ENCODE measurements at places on chromosomes 3 and 15. TPM values are rescaled to one million over a fixed set of nuclear protein-coding genes. Genes with fewer than 3 reads are reported as not detected.
A peak's percentile ranks its signal among the peaks of the same experiment; 100 is the strongest.

MYLK gene
- total RNA-seq, result 0.72 TPM

GOLGA8S gene
- 0.09 TPM for total RNA-seq

RTP4 gene
- 0.90 TPM for total RNA-seq

CHRFAM7A gene
- total RNA-seq, result not detected

ARGFX gene
- not detected for total RNA-seq

DNA sequence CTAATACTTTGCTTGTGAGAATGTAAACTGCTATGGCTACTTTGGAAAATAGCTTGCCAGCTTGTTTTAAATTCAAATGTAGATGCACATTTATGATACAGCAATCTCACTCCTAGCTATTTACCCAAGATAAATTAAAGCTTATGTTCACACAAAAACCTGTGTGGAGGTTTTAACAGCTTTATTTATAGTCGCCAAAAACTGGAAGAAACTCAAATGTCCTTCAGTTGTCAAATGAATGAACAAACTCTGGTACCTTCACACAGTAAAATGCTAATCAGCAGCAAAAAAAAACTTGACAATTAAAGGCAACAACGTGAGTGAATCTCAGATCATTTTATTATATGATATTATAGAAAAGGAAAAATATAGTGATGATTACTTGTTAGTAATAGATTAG lies 248.6 kb upstream of the NECTIN3 start:
- H3K4me1 ChIP-seq, result no peaks in the 10 kb centered on the region
- no peaks in the 10 kb centered on the region for H3K27me3 ChIP-seq
- no peak overlapping the region for H3K27ac ChIP-seq

GRCh38 chr3:197125636-197126035 lies 96.0 kb upstream of the MELTF start:
- no peaks in the 10 kb centered on the region for H3K4me1 ChIP-seq
- H3K4me3 ChIP-seq, result no peak overlapping the region
- no peaks in the 10 kb centered on the region for H3K27me3 ChIP-seq
- no peak overlapping the region for H3K27ac ChIP-seq

GRCh38 chr15:73485372-73485771 lies 42.4 kb downstream of the REC114 start:
- H3K36me3 ChIP-seq, result no peaks in the 10 kb centered on the region
- no peaks in the 10 kb centered on the region for H3K27me3 ChIP-seq
- DNase-seq, result no peak
- peaks cover 16% of the 10 kb centered on the region for H3K4me1 ChIP-seq
- H3K27ac ChIP-seq, result no peak overlapping the region
- H3K4me3 ChIP-seq, result no peak overlapping the region

- no peaks in the 10 kb centered on the region for H3K36me3 ChIP-seq
- H3K27me3 ChIP-seq, result no peaks in the 10 kb centered on the region
- no peaks in the 10 kb centered on the region for H3K4me1 ChIP-seq
- no peak for DNase-seq
Measured at GRCh38 chr15:29970402-29970695, 112.4 kb upstream of the GOLGA8J start.

DNA sequence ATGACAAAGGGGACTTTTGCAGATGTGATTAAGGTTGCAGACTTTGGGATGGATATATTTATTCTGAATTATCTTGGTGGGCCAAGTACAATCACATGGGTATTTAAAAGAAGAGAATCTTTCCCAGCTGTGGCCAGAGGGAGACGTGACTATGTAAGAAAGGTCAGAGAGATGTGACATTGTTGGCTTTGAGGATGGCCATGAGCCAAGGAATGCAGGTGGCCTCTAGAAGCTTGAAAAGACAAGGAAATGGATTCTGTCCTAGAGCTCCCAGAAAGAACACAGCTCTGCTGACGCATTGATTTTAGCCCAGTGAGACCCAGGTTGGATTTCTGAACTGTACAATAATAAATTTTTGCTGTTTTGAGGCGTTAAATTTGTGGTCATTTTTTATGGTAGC lies 616.0 kb upstream of the TBL1XR1 start:
- H3K36me3 ChIP-seq, result peaks cover 6% of the 10 kb centered on the region
- peak; percentile 80 for DNase-seq
- no peaks in the 10 kb centered on the region for H3K27me3 ChIP-seq
- H3K27ac ChIP-seq, result no peak overlapping the region
- H3K4me1 ChIP-seq, result peaks cover 61% of the 10 kb centered on the region
- no peak overlapping the region for H3K4me3 ChIP-seq

DNA sequence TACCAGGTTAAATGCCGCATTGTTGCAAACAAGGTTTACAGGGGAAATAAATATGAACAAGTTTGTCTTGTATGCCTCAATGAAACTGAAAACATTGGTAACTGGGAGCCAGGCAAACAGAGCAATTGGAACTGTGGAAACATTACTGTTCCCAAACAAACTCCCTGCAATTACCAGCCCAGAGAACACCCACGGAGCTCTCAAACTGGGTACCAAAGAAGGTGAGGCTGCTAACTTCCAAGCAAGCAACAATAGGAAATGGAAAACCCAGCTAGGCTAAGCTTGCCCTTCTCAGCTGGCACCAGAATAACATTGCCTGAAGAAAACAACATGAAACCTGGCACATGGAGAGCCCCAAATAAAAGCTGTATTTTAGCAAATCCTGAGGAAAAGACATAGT lies 218.9 kb upstream of the THRB start:
- no peak overlapping the region for H3K27ac ChIP-seq
- no peaks in the 10 kb centered on the region for H3K27me3 ChIP-seq
- no peak overlapping the region for H3K4me3 ChIP-seq
- no peak for DNase-seq
- no peaks in the 10 kb centered on the region for H3K4me1 ChIP-seq

GRCh38 chr3:4615750-4616149 lies 122.6 kb downstream of the ITPR1 start:
- no peak for DNase-seq
- no peaks in the 10 kb centered on the region for H3K36me3 ChIP-seq
- no peak overlapping the region for H3K4me3 ChIP-seq
- H3K4me1 ChIP-seq, result no peaks in the 10 kb centered on the region
- H3K27me3 ChIP-seq, result no peaks in the 10 kb centered on the region
- no peak overlapping the region for H3K27ac ChIP-seq

DNA sequence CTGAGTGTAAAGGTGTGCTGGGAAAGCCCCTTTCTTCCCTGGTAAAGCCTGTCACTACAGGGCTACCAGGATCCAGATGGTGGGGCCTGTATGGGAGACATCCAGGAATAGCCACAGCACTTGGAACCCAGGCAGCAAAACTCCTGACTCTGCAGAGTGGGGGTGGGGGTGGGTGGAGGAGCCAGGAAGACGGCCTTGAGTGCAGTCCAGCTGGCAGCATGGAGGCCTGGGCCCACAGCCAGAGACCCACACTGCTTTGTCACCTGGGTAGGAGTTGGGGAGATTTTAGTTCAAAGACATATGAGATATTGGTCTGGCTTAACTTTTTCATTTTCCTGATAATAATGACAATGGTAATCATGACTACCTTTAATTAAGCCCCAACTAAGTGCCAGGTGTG lies 116.7 kb upstream of the MRPS22 start:
- no peak overlapping the region for H3K4me3 ChIP-seq
- no peak overlapping the region for H3K27ac ChIP-seq
- H3K27me3 ChIP-seq, result no peaks in the 10 kb centered on the region
- no peak for DNase-seq
- H3K36me3 ChIP-seq, result no peaks in the 10 kb centered on the region

GRCh38 chr3:18666655-18667054 lies 241.5 kb upstream of the SATB1 start:
- H3K4me3 ChIP-seq, result no peak overlapping the region
- no peaks in the 10 kb centered on the region for H3K36me3 ChIP-seq
- no peak overlapping the region for H3K27ac ChIP-seq
- no peaks in the 10 kb centered on the region for H3K27me3 ChIP-seq

GRCh38 chr15:53936137-53936536 lies 42.1 kb upstream of the UNC13C start:
- H3K4me1 ChIP-seq, result no peaks in the 10 kb centered on the region
- H3K36me3 ChIP-seq, result no peaks in the 10 kb centered on the region
- DNase-seq, result no peak
- no peak overlapping the region for H3K27ac ChIP-seq
- no peak overlapping the region for H3K4me3 ChIP-seq
- no peaks in the 10 kb centered on the region for H3K27me3 ChIP-seq

DNA sequence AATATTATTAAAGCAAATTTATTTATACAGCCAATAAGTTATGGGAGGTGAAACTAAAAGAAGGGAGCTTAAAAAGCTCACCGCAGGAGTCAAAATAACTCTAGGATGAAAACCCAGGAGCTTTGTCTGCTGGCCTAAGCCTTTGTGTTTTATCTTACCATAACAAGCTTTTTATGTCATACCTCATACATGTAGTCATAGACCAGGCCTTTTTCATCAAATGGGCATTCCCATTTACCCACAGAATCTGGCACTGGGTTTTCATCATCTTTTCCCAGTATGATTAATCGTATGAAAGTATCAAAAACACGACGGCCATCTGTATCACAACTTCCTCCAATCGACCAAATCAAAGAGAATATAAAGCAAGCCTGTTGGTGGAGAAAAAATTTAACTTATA lies 122.8 kb downstream of the DNAH12 start:
- H3K36me3 ChIP-seq, result no peaks in the 10 kb centered on the region
- H3K4me1 ChIP-seq, result no peaks in the 10 kb centered on the region
- no peaks in the 10 kb centered on the region for H3K27me3 ChIP-seq
- no peak overlapping the region for H3K4me3 ChIP-seq
- DNase-seq, result no peak

GRCh38 chr3:169984292-169984691 lies 17.7 kb downstream of the SEC62 start:
- DNase-seq, result no peak
- H3K27ac ChIP-seq, result no peak overlapping the region
- peaks cover 76% of the 10 kb centered on the region for H3K36me3 ChIP-seq
- H3K4me3 ChIP-seq, result no peak overlapping the region
- H3K4me1 ChIP-seq, result no peaks in the 10 kb centered on the region

- no peak overlapping the region for H3K4me3 ChIP-seq
- H3K27ac ChIP-seq, result no peak overlapping the region
- peaks cover 57% of the 10 kb centered on the region for H3K27me3 ChIP-seq
- no peak for DNase-seq
Measured at GRCh38 chr15:31223478-31224350, 102.9 kb upstream of the KLF13 start.

DNA sequence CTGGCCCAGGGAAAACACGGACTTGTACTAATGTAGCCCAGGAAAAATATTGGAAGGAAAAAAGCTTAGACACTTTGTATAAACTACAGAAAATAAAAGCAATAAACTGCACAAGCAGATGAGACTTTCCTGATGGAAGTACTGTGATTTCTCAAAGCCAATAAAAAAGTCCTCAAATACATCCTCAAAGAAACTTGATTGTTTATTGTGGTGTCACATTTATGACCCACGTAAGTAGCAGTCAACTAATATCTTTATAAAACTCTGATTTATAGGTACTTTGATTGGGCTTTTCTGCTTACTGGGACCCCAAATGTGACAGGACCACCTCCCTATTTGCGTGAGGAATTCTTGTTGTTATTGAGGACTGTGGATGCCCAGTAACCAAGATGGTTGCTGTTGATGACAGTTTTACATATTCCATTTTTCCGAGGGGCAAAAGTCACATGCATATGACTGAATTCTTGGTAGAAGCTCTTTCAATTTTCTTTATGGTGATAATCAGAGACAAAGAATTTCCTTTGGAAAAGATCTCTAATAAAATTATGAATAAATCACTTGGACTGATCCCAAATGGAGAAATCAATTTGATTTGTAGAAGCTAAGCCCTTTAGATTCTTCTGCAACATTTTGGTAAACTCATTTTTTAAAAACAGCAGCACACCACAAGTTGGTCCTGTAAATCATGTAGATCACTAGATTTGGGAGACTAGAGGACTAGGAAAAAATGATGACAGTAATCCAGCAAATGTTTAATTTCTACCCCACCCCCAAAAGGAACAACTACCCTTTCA lies 159.0 kb upstream of the TSC22D2 start:
- DNase-seq, result no peak
- no peaks in the 10 kb centered on the region for H3K36me3 ChIP-seq
- H3K4me1 ChIP-seq, result peaks cover 12% of the 10 kb centered on the region
- H3K27me3 ChIP-seq, result no peaks in the 10 kb centered on the region
- no peak overlapping the region for H3K4me3 ChIP-seq

DNA sequence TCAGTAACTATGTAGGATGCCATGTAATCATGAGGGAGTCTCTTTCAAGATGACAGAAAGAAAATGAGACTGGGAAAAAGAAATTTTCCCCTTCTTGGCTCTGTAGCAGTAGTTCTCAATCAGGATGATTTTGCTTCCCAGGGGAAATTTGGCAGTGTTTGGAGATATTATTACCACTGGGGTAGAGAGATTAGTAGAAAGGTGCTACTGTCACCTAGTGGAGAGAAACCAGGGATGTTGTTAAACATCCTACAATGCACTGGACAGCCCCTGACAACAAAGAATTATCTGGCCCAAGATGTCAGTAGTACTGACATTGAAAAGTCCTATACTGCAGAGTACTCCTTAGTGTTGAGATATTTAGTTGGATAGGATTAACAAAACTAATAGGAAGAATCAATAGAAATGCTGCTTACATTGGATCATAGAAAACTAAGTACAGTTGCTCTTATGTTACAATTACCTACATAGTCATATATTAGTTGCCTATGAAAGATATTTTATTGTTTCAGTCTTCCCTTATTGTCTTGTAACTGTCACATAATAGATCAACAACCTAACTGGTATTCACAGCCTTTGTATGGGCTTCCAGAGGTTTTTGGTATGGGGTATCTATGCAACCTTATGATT lies 433.3 kb downstream of the RAP2B start:
- peaks cover 16% of the 10 kb centered on the region for H3K4me1 ChIP-seq
- H3K27ac ChIP-seq, result no peak overlapping the region
- H3K27me3 ChIP-seq, result no peaks in the 10 kb centered on the region
- no peak overlapping the region for H3K4me3 ChIP-seq
- no peaks in the 10 kb centered on the region for H3K36me3 ChIP-seq

DNA sequence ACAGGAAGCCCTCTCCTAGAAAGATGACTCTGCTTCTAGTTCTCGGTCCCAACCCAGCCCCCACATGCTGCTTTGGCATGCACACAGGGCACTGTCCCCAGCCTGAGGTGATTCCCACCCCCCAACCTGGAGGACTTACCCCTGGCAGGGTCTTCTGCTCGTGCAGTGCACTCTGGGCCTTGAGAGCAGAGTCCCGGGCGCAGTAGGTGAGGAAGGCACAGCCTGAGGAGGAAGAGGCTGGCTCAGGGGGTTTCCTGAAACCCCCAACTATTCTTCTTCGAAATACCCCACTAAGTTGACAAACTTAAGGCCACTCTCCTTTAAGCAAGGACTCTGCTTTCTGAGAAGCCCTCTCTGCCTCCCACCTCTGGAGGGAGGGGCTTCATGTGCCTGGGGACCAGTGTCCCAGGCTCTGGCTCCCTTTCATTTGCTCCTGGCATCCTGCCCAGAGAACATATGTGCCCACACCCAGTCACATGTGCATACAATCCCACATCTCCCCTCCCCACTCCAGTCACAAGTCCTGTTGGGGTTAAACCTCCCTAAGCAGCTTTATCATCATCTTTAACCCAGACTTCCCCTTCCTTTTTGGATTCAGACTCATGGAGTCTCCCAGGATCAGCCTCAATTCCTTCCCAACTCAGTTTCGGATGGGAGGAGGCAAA lies 4.1 kb downstream of the CELF6 start:
- H3K27me3 ChIP-seq, result no peaks in the 10 kb centered on the region
- DNase-seq, result no peak
- H3K4me3 ChIP-seq, result no peak overlapping the region

GRCh38 chr15:92885224-92886041 lies 14.7 kb upstream of the CHD2 start:
- peaks cover 53% of the 10 kb centered on the region for H3K36me3 ChIP-seq
- peak overlapping the region; percentile 86 for H3K4me3 ChIP-seq
- H3K4me1 ChIP-seq, result peaks cover 41% of the 10 kb centered on the region
- H3K27ac ChIP-seq, result peak overlapping the region; percentile 82
- H3K27me3 ChIP-seq, result no peaks in the 10 kb centered on the region
- DNase-seq, result no peak
